Hindlimb muscle (tissue), 1 donor: ENCODE measurements at places on chromosomes 1 and 21.
A peak's percentile ranks its signal among the peaks of the same experiment; 100 is the strongest.

DNA sequence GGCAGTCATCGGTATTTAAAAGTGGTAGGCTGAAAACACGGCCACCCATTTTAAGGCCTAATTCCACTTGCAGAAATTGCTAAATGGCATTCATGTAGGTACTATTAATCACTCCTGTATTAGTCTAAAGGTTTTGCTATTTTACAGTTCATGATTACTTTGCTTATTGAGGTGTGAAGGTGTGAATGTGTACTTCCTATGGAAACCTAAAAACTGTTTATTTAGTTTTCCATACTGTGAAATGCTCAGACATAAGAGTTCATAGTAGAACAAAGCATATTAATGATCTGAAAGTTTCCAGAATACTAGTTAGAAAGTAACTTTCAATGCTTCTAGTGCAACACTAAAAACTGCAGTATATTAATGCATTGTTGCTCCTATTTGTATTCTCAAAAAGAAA is 69.8 kb downstream of the ITGB3BP start:
- DNase-seq = no peak

DNA sequence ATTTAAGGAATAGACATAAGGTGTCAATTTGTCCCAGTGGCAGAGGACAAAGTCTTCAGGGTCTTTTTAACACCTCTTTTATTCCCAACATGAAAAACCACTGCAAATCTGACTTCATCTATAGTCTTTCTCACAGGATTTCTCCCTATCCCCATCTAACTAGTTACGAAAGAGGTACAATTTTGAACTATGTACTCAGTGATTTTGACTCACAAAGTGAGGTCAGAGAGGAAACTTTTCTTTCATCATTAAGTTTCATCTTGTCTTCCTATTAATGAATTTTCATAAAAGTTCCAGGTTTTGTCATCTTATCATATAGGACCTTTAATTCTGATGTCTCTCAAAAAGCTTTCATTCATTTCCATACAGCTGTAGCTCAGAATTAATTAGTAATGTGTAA is 63.3 kb downstream of the ASH1L start:
- no peak for DNase-seq

- DNase-seq = no peak
Measured at GRCh38 chr1:158496374-158496773, 24.4 kb downstream of the OR10R2 start.

DNA sequence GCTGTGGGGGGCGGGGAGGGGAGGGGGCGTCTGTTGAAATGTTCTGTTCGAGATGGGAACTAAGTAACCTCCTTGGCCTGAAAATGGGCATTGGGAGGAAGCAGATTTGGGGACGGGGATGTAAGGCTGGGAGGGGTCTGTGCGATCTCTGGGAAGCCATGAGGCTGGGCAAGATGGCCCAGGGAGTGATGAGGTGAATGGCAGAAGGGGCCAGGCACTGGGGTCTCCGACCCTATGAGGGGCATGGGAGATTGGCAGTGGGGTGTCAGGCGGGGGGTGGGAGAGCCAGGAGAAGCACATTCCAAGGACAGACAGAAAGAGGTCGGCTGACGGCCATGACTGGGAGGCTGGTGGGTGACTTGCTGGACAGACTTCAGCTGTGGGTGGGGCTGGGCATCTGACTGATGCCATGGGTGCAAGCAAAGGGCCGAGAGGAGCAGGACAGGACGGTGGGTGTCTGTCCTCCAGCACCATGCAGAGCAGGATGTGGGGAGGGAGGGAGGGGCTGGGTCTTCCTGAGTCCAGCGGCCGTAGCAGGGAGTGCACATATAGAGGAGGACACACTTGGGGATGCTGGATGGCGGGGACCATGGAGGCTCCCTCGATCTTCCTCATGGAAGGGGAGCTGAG is 30.0 kb upstream of the COL18A1 start:
- no peak for DNase-seq

GRCh38 chr1:110390096-110390495 is 730 bp downstream of the SLC16A4 start:
- peak; percentile 41 for DNase-seq

- DNase-seq = no peak
Measured at GRCh38 chr1:215003686-215004085, 78.9 kb upstream of the KCNK2 start.

GRCh38 chr1:200962631-200963030 is 60.9 kb downstream of the KIF21B start:
- DNase-seq = no peak

- DNase-seq = peak; percentile 11
Measured at GRCh38 chr1:202964791-202965410, 2.2 kb downstream of the CYB5R1 start.

DNA sequence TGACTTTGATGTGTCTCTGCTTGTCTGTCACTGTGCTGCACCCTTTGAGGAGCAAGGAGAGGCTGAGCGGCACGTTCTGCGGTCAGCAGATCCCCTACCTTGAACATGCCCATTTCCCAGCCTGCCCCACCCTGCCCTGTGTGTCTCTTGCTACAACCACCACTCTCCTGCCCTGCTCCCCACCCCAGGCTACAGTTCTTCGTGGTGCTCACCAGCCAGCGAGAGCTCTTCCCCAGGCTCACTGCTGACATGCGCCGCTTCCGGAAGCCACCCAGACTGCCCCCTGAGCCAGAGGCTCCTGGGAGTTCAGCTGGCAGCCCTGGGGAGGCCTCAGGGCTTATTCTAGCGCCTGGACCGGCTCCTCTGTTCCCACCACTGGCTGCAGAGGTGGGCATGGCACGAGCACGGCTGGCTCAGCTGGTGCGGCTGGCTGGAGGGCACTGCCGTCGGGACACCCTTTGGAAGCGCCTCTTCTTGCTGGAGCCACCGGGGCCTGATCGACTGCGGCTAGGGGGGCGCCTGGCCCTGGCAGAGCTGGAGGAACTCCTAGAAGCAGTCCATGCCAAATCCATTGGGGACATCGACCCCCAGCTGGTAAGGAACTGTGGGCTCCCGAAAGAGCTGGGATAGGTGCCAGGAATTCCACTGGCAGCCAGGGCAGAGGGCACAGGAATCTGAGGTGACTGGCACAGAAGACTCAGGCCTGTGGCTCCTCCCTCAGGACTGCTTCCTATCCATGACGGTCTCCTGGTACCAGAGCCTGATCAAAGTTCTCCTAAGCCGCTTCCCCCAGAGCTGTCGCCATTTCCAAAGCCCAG is 5.6 kb downstream of the HYI start:
- no peak for DNase-seq

DNA sequence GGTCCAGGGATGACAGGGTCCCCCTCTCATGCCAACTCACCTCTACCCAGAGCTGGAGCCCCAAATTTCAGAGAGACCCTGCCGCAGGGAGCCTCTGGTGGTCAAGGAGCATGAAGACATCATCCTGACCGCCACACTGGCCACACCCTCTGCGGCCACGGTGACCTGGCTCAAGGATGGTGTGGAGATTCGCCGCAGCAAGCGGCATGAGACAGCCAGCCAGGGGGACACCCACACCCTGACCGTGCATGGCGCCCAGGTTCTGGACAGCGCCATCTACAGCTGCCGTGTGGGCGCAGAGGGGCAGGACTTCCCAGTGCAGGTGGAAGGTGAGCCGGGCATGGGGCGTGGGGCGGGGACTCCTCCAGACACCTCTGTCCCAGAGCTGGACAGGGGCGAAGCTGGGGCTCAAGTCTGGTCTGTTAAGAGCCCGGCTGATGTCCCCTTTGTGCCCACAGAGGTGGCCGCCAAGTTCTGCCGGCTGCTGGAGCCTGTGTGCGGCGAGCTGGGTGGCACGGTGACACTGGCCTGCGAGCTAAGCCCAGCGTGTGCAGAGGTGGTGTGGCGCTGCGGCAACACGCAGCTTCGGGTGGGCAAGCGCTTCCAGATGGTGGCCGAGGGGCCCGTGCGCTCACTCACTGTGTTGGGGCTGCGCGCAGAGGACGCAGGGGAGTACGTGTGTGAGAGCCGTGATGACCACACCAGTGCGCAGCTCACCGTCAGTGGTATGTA is 66.0 kb downstream of the OBSCN start:
- DNase-seq = no peak

DNA sequence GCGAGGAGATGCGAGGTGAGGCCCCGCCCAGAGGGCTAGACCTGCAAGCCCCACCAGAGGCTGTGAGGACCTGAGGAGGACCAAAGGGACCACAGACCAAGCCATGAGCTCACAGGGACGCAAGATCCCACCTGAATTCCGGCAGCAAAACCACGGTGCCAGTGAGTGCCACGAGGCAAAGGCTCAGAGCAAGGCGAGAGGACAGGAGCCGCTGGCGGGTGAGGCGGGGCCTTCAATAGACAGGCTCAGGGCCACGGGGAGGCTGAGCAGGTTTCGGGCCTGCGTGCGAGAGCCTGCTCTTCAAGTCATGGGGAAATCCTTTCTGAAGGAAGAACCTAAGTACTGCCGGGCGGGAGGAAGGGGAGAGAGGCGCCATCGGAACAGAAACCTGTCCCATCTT is 7.1 kb upstream of the TMEM240 start:
- no peak for DNase-seq

- no peak for DNase-seq
Measured at GRCh38 chr1:30242722-30243457, 480.5 kb downstream of the MATN1 start.

DNA sequence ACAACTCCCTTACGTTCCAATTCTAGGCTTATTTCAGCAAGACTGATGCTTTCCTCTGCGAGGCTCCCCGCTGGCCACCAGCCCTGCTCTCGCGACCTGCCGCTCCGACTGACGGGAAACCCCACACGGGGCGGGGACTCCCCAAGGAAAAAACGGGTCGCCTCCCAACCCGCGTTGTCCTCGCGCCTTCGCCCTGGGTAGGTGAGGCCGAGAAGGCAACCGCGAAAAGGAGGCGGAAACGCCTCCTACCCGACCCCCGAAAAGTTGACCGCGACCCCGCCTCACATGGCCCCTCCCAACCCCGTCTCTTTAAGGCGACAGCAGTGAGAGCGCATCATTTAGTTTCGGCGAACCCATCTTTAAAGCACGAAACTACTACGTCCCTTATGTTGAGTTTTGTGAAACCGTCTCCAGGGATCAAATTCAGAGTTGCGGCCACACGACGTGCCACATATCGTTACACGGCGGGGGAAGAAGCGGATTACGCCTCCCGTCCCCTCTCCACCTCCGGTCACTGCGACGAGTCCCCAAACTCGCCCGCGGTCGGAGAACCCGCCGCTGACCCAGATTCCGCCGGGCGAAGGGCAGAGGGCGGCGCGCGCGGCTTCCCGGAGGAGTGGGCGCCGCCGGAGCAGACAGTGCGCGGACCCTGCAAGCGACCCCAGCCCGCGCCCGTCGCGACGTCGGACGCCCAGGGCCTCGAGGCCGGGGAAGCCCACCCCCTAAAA is 1.2 kb downstream of the ANP32E start:
- peak; percentile 87 for DNase-seq

GRCh38 chr1:90045853-90046563 is 51.1 kb downstream of the ZNF326 start:
- DNase-seq = peak; percentile 16

DNA sequence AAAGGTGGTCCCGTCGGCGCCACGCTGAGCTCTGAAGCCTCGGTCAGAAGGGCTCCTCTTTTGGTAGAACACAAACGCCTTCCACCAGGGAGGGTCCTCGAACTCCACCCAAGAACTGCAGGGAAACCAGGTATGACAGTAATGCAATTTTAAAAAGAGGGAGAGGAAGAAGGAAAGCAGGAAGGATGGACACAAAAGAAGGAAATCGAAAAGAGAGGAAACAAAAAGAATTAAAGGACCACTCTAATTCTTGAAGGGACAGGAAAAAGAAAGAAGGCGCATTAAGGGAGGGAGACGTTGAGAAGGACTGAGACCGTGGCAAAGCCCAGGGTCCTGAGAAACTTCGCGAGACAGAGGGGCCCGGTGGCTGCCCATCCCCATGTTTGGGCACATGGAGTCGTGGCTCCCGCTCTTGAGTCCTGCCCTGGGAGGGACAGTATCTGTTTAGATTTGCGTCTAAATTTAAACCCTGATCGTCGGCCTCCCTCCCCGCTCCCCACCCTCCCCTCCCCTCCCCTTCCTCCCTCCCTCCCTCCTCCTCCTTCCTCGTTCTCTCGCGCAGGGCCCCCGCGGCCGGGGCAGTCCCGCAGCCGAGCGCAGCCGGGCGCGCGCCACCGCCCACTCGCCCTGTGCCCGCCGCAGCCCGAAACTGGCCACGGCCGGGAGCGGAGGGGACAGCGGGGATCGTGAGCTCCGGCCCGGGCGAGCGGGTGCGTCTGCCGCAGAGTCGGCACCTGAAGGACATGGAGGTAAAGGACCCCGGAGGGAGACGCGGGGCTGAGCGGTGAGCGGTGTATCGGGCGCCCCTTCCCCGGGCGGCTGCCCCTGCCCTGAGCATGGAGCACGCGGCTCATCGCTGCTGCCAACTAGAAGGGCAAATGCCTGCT is at the start of gene RCSD1:
Gene RCSD1 (plus strand): TSS at position 552 of the 887 bp plus-strand sequence. CDS start 192 bp downstream, at position 744.
- peak; percentile 36 for DNase-seq

GRCh38 chr1:243543501-243543900 is 287.7 kb downstream of the SDCCAG8 start:
- no peak for DNase-seq

DNA sequence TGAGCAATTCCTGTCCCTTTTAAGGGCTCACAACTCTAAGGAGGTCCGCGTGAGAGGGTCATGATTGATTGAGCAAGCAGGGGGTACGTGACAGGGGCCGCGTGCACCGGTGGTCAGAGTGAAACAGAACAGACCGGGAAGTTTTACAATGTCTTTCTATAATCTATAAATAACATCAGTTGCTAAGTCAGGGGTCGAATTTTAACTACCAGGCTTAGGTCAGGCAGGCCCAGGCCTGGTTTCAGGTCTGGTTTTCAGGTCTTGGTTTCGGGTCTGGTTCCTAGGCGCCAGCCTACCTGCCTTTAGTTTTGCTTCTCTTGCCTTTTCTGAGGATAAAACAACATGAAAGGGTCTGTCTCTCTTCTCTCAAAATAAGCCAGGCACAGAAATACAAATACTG is 476.0 kb upstream of the CAMK1G start:
- no peak for DNase-seq

- DNase-seq = no peak
Measured at GRCh38 chr1:37802439-37802838, 5.2 kb upstream of the C1orf122 start.

- no peak for DNase-seq
Measured at GRCh38 chr1:165890684-165891083, 63.3 kb downstream of the UCK2 start.

DNA sequence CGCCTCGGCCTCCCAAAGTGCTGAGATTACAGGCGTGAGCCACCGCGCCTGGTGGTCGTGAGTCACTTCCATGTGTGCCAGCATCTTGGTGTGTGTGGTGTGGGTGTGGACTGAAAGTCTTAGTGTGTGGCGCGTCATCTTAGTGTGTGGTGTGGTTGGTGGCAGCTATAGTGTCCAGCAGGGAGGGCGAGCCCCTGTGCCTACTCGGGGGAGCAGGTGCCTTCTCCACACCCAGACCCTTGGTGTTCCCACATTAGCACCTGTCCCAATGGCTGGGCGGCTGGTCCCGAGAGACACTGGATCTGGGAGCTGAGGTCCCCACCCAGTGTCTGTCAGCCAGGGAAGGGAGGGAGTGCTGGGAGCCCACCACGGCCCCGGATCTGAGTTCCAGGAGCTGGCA is 2.8 kb downstream of the SCNN1D start:
- DNase-seq = no peak
